ENCODE measurements at places on chromosomes 3 and 15.

DNA sequence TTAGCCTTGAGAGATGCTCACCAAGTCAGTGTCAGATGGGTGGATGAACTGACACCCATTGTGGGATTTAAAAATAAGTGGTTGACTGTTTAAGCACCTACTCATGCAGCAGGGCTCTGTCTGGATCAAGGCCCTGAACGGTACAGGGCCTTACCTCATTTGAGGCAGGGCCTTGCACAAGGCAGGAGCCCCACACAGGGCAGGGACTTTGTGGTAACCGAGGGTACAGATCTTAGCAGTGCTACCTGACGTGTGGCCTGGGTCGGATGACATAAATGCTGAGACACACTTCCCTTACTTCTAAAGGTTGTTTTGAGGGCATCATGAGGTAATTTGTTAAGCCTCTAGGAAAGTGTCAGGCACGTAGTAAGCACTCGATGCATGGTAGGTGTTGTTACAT lies 59.5 kb upstream of the PLXNA1 start:
- no peak for DNase-seq

- peak; percentile 27 for DNase-seq
Measured at GRCh38 chr15:86021281-86022264, 58.1 kb upstream of the AGBL1 start.

DNA sequence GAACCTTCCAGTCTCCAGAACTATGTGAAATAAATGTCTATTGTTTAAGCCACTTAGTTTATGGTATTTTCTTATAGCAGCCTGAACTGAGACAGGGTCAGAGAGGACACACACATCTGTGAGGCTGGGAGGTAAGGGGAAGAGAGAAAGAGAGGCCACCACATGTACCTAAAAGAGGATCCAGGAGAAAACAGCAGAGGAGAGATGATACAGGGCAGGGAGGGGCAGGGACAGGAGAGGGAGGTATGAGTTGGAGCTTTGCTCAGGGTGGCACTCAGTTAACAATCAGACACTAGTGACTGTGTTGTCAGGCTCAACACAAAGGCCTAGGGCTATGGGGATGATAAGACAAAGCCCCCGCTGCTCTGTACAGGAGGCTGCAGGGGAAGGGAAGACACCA lies 17.6 kb downstream of the KIF9 start:
- DNase-seq: no peak

- DNase-seq: no peak
Measured at GRCh38 chr15:68344600-68344999, 67.1 kb downstream of the FEM1B start.

DNA sequence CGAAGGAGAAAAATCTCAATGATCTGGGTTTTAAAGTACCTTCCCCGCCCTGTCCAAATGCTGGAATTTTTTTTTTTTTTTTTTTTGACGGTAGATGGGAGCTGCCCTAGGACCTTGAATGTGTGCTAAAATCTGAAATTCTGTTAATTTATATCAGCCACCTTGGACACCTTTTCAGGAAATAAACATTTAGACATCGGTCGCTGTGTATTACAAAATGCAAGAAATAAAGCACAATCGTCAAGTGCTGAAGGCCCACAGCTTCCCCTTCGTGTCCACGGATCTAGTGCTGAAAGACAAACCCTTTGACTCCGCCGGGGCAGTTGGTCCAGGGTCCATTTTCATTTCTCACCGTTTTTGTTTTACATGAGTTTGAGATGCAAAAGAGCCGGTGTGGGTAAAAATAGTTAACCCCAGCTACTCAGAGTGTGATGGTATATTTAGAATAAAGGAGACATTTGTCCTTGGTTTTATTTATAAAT lies 90.2 kb upstream of the CHD2 start:
- peak; percentile 36 for DNase-seq

DNA sequence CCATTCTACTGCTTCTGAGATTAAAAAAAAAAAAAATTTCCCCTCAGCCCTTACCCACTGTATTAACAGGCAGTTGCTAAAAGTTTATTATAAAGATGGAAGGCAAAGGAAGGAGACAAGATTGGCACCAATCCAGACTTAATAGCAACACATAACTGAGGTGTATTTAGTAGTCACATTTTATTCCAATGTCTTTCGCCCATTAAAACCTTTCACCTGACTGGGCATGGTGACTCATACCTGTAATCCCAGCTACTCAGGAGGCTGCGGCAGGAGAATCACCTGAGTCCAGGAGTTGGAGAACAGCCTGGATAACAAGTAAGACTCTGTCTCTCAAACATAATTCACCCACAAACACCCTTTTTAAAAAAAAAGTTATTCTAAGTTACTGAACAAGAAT lies 4.4 kb downstream of the ACAP2 start:
- no peak for DNase-seq

DNA sequence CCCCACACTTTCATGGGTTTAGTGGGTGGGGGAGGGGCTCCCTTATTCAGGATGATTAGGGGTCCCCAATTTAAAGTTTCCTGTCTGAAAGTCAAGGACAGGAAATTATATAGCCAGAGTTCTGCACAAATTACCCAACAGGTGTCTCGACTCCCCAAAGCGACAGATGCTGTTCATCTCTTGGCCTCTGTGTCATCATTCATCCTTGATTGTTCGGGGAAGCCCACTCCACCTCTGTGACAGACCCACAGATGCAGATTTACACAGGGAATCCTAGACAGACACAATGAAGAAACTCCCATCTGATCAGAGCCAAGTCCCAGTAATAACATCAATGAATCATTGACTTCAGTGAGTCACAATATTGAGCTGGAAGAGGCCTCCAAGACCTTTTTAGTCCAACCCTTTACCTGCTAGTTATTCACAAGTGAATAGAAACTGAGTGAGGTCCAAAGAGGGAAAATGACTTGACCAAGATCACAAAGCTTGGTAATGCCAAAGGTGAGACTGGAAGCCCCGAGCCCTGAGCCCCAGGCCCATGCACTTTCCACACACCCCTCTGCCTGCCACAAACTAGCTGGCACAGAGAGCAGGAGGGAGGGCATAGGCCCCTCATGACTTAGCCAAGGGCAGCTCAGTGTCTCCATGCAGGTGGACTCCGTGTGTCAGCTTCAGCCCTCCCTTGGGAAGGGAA lies 7.9 kb upstream of the SRP14 start:
- peak; percentile 79 for DNase-seq

DNA sequence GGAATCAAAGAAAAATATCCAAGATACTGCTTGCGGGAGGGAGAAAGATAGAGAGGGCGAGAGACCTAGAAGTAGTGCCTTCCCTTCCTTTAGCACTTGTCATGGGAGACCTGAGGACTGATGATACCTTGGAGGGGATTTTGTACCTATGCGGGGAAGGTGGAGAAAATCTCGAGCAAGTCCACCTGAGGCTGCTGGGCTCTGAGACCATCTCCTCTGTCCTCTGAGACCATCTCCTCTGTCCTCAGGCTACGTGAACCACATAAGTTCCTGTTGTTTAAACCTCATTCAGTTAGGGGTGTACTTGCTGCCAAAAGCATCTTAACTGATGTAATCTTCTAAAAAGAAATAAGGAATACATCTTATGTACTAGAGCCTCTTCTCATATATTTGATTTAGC lies 164.9 kb downstream of the NR2F2 start:
- DNase-seq: no peak

GRCh38 chr3:194137008-194137505 lies 1.1 kb downstream of the HES1 start:
- peak; percentile 79 for DNase-seq

- DNase-seq: no peak
Measured at GRCh38 chr3:102189541-102189940, 245.3 kb upstream of the ZPLD1 start.

DNA sequence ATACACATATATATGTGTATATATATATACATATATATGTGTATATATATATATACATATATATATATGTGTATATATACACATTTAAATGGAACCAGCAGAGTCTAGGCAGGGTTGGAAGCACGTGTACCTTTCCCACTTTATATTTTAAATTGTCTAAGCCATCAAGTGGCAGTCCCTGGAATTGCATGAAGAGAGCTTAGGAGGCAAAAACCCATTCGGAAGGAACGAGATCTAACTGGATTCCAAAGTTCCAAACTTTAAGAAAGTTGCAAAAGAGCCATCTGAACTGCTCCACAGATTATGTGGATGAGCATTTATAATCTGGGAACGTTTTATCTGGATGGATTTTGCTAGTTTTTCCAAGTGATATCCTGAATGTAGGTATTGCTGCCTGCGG lies 186.5 kb downstream of the FOXP1 start:
- no peak for DNase-seq

- no peak for DNase-seq
Measured at GRCh38 chr15:45906230-45906629, 271.4 kb downstream of the SQOR start.

DNA sequence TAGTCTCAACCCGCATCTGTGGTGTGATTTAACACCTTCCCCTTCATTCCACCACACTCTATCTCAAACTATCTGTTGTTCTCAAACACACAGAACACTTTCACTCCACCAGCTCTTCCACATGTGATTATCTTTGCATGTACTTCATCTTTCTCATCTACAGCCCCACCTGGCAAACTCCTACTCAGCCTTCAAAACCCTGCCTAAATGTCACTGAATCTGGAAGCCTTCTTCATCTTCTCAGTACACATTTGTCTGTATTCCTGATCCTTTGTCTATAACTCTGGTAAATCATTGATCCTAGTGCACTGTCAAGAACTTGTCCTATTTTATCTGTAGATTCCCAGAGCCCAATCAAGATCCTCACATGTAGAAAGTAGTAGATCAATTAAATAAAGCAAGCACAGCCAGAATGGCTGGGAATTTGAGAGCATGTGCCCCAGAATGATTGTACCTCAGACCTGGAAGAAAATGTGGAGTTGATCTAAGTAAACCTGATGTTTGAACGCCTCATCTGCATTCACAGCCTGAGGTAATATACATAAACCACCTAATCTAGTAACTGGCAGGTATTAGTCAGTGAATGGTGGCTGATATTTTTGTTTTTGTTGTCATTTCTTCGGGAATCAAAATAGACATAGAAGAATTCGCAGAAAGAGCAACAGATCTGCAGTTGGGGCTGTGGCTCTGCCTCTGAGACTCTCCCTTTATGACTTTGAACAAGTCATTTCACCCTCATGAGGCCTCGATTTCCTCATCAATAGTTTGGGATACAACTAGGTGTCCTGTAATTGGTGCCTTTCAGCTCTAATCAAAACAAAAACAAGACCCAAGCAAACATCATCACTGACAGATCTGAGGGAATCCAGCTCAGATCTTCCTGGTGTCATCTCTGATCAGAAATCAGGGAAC lies 28.0 kb upstream of the MAGEF1 start:
- DNase-seq: no peak

- no peak for DNase-seq
Measured at GRCh38 chr3:100022506-100022905, 91.8 kb downstream of the FILIP1L start.

DNA sequence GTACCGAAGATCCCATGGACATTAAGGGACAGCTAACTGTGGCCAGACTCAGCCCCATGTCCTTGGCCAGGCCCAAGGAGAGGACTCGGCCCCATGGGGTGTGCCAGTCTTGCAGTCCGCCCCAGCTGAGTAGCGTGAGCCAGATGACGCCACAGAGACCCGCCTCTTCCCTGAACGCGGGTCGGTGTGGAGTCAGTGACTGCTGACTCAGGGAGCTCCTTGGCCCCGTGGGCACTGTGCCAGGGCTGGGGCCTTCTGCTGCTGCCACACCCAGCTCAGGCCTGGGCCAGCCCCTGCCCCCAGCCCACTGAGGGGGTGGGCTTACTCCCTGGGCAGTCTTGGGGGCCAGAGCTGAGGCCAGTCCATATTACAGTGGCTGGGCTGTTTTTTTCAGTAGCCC lies 52.8 kb downstream of the PLXNA1 start:
- peak; percentile 81 for DNase-seq

DNA sequence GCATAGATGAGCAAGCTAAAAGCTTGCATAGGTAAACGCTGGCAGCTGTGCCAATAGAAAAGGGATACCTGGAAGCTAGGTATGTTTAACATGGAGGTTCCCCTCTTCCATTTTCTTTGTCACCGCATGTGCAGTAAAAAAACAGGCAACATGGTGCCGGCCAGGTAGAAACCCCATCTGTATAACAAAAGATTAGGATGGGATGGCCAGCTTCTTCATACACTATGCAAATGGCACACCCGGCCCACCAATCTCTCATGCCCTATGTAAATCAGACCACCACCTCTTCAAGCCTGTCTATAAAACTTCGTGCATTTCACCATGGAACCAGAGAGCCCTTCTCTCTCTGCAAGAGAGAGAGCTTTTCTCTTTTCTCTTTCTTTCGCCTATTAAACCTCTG lies 224.3 kb upstream of the P2RY1 start:
- DNase-seq: no peak

- DNase-seq: no peak
Measured at GRCh38 chr3:57815036-57815435, 58.9 kb downstream of the SLMAP start.

- DNase-seq: no peak
Measured at GRCh38 chr3:66479532-66479947, 21.3 kb downstream of the LRIG1 start.

DNA sequence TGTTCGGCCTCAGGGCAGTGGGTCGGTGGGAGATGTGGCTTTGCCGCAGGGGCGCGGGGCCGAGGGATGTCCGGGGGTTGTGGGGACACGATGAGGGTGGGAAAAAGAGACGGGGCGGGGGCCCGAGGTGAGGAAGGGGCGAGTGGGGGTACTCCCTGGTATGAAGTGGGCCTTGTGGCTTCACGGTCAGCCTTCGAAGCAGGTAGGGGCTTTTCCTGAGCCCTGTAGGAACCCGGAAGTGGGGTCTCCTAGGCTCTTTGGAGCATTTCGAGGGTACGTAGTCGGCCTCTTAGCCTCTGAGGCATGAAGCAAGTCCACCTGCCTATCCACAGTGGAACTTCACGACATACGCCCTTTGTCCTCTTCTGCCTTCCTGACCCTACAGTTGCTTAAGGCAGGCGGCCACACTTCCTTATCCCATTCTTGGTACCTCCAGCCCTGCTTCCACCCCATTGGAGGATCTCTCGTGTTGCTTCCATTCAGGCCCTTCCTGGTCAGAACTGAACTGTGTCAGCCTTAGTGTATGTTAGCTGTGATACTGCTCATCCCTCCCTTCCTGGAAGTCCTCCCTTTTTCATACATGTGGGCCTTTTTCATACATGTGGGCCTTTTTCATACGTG lies 389 bp downstream of the ARPC4 start:
- DNase-seq: peak; percentile 36

GRCh38 chr3:108342837-108343486 lies 46.6 kb downstream of the HHLA2 start:
- peak; percentile 36 for DNase-seq

DNA sequence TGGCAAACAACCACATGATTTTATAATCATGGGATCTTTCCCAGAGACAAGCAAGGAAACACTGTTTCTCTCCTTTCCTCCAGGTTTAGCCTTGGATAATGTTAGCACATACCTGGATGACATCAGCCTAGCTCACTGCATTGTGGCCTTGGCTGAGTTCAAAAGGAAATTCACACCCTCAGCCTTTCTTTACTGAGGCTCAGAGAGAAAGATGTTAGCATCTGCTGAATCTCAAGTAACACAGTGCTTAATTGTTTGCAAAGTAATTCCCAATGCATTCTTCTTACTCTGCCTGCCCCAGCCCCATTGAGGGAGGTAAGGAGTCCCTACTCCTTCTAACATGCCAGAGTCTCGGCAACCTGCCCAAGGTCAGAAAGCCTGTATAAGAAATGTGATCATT lies 432.2 kb upstream of the LMCD1 start:
- no peak for DNase-seq

Measured in fibroblast of skin of abdomen (primary cell).